ENCODE measurements at places on chromosomes 2 and 18.

GRCh38 chr18:58096658-58097057 is 52.6 kb downstream of the NEDD4L start:
- no peak for DNase-seq

DNA sequence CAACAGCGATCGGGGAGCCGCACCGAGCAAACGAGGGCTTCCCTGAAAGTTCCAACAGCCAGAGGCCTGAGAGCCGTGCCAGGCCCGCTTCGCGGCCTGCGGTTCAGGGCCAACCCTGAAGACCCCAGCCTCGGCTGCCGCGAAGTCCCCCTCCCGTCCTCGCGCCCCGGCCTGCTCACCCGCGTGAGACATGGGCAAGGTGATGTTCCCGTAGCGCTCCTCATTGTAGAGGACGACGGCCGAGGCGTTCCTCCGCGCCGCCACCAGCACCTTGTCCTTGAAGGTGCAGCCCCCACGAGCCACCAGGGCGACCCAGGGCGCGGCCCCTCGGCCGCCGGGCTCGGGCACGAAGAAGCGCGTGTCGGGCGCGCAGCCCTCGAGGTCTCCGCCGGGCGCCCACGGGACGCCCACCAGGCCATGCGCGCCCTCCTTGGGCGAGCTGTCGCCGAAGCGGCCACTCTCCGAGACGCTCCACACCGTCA is 510 bp downstream of the RNF149 start:
- DNase-seq: no peak

- DNase-seq: no peak
Measured at GRCh38 chr2:199569336-199569735, 111.6 kb upstream of the SATB2 start.

DNA sequence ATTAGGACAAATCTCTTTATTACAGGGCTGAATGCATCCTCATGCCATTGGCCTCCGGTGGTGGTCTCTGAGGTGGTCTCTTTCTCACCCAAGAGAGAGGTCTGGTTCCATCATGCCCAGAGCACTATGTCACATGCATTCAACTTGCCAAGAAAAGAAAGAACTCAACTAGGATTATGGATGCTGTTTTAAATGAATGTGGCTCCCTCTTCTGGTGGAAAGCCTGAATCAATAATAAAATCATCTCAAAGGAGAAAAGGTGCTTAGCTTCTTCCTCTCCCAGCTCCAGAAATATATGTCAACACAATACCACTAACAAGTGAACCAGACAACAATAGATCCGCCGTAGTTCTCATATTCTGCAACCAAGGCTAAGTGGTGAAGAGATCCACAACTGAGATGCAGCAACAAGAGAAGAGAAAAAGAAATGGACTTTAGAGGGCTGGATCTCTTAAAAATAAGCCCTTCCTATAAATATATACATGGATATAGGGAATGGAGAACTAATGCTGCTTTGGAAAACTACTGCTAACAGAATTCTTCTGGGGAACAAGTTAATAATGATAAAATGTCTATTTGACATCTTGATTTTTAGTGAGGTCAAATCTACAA is 396.8 kb downstream of the NCKAP5 start:
- peak; percentile 66 for DNase-seq

Data from fibroblast of villous mesenchyme (primary cell).